Fibroblast of villous mesenchyme (primary cell): ENCODE measurements at places on chromosomes 5 and 9. TPM values are rescaled to one million over a fixed set of nuclear protein-coding genes. Genes with fewer than 3 reads are reported as not detected.
A peak's percentile ranks its signal among the peaks of the same experiment; 100 is the strongest.

- peak; percentile 74 for DNase-seq
Observed at GRCh38 chr5:132224716-132225115, 2.9 kb downstream of the P4HA2 start.

GRCh38 chr5:178203670-178204181 lies 607 bp upstream of the HNRNPAB start:
- DNase-seq: no peak

DNA sequence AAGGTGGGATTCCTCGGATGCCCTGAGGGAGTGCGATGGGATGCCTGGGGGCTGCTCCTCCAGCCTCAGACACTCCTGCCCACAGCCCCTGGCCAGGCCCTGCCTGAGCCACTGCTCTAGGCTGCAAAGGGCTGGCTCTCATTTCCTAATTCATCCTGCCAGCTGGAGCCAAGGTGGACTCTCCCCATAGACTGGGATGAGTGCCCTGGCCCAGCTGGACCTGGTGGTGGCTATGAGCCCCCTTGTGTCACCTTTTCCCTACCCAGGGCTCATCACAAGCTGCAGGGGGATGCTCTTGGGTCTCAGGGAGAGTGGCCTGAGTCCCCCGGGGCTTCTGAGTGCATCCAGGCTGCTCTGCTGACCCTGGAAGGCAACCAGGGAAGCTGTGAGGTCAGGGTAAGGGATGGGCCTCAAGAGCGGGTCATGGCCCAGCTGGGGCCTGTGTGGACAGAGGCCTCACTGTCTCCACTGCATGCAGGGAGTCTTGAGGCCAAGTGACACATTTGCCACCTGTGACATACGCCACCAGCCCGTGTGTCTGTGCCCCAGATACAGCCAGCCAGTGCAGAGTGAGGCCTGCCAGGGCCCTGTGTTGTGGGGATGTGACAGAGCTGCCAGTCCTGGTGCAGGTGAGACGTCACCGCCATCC lies 102.7 kb upstream of the IER5L start:
- DNase-seq: no peak

GRCh38 chr9:136171009-136171800 lies 33.7 kb downstream of the LHX3 start:
- DNase-seq: no peak

- no peak for DNase-seq
Observed at GRCh38 chr5:155620821-155621410, 607.4 kb downstream of the KIF4B start.

DNA sequence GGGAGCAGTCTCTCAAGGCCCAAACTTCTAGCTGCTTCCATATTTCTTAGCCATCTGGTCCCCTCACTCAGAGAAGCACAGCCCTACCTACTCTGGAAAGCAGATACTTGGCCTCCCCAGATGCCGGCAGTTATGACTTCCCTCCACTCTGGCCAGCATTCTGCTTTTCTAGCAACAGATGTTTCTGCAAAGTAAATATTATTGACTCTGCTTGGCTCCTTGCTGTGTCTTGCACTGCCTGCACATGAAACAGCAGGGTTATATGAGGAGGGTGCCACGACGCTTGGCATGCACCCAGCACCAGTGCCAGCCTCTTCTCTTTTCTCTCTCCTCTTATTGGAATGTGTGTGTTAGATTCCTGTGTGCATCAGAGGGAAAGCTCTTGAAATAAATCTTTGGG lies 99.7 kb downstream of the ARHGAP26 start:
- DNase-seq: peak; percentile 26

GRCh38 chr5:143456952-143457547 lies 53.6 kb upstream of the NR3C1 start:
- peak; percentile 51 for DNase-seq

Gene TAF11L10
- not detected in 2 replicates for total RNA-seq

Gene FABP6
- total RNA-seq: not detected in 2 replicates

GRCh38 chr9:2729721-2730120 lies 12.4 kb downstream of the KCNV2 start:
- DNase-seq: no peak

Gene CLIC3
- total RNA-seq: 19.0 and 43.2 TPM in 2 replicates

GRCh38 chr5:41738710-41739354 lies 131.4 kb downstream of the OXCT1 start:
- DNase-seq: peak; percentile 59

- DNase-seq: peak; percentile 40
Observed at GRCh38 chr9:127505396-127506116, 54.2 kb downstream of the LRSAM1 start.

Gene MELK
- 19.0 and 34.5 TPM in 2 replicates for total RNA-seq

DNA sequence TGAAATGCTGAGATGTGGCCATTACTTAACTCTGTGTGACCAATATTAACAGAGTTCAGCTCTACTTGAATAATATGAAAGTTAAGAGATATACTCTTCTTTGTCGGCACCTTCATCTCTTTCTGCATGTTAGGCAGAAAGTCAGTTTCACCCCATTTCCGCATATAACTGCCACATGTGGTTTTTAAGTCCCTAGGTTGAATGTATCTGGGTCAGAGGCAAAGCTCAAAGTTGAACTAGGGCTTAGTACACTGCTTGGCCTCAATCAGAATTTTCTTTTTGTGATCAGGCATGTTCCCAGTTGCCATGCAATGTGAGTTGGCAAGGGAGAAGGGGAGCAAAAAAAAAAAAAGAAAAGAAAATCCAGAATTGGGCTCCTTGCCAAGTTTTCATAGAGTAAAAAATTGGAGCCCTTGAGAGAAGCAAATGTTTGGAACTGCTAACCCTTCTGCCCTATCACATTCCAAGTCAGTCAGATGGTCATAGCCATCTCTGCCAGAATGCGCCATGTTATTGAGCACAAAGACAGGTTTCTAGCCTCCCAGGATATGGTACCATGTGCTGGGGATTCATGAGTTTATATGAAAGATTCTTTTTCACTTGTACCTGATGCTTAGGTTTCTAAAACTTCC lies 251.2 kb upstream of the RORB start:
- DNase-seq: no peak

Gene GSN
- 254 and 283 TPM in 2 replicates for total RNA-seq

DNA sequence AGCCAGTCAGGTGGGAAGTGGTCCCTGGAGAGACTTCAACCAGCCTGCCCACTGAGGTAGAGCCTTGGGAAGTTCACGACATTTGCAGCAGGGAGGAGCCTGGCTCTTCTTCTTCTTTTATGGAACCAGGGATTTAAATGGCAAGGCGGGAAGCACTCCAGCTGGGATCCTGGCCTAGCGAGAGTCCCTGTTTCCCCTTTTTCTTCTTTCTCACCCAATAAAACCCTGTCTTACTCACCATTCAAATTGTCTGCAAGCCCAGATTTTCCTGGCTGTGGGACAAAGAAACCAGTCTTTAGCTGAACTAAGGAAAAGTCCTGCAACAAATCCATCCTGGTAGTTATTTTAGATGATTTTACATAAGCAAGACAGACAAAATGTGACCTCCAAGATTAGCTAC lies 503.7 kb downstream of the CDH10 start:
- no peak for DNase-seq

GRCh38 chr9:131447148-131447547 lies 53.3 kb downstream of the PRRC2B start:
- no peak for DNase-seq

DNA sequence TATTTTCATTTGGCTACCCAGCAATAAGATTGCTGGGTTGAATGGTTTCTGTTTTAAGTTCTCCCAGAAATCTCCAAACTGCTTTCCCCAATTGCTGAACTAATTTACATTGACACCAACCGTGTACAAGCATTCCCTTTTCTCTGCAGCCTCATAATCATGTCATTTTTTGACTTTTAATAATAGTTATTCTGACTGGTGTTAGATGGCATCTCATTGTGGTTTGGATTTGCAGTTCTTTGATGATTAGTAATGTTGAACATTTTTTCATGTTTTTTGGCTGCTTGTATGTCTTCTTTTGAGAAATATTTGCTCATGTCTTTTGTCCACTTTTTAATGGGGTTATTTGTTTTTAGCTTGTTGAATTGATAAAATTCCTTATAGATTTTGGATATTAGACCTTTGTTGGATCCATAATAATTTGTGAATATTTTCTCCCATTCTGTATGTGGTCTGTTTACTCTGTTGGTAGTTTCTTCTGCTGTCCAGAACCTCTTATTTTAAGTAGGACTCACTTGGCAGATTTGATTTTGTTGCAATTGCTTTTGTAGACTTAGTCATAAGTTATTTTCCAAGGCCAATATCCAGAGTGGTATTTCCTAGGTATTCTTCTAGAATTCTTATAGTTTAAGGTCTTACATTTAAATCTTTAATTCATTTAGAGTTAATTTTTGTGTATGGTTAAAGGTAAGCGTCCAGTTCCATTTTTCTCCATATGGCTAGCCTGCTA lies 793.7 kb downstream of the BRINP1 start:
- no peak for DNase-seq

Gene NOXA1
- total RNA-seq: 0.32 TPM in 1 of 2 replicates, not detected in the other

Gene TAF11L6
- total RNA-seq: not detected in 2 replicates

Gene OR1Q1
- not detected in 2 replicates for total RNA-seq

DNA sequence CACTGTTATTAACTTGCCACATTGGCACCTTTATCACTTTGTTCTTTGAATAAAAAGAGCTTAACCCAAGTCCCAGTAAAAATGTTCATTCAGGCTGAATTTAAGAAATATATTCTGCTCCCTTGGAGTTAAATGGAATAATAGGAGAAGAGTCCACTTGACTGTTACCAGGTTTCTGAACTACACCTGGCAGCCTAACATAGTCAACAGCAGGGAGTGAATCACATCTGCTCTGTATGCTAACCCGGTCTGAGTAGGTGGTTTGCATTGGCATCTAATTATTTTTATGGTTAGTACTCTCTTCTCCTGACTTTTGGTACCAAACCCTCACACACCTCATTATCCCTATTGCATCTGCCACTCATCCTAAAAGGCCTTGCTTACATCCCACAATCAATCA lies 86.7 kb downstream of the STK32A start:
- no peak for DNase-seq

Gene NEUROG1
- not detected in 2 replicates for total RNA-seq

Gene CDC20B
- total RNA-seq: not detected in 2 replicates

Gene KCNIP1
- not detected in 2 replicates for total RNA-seq

GRCh38 chr5:43336159-43336558 lies 22.9 kb upstream of the HMGCS1 start:
- no peak for DNase-seq

DNA sequence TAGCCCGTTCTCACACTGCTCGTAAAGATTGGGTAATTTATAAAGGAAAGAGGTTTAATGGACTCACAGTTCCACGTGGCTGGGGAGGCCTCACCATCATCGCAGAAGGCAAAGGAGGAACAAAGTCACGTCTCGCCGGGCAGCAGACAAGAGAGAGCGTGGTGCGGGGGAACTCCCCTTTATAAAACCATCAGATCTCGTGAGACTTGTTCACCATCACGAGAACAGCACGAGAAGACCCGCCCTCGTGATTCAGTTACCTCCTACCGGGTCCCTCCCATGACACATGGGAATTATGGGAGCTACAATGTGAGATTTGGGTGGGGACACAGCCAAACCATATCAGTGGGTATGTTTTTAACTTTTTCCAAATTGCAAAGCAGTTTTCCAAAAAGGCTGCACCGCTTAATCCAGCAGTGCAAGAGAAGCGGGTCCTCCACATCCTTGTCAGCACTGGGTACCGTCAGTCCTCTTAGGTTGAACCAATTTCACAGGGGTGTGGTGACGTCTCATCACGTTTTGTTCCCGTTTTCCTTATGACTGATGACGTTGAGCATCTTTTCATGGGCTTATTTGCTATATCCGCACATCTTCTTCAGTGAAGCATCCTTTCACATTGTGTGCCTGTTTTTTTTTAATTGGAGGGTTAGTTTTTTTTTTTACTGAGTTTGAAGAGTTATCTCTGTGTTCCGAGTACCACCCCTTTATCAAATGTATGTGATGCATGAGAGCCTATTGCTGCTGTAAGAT lies 8.0 kb upstream of the FCN2 start:
- no peak for DNase-seq

- no peak for DNase-seq
Observed at GRCh38 chr9:109652112-109652511, 127.9 kb upstream of the PALM2AKAP2 start.

Gene ELOVL7
- under 0.01 TPM in 1 of 2 replicates, not detected in the other for total RNA-seq

Gene PCDHGA1
- total RNA-seq: 0.64 and 0.86 TPM in 2 replicates
